ENCODE measurements at places on chromosomes 11 and 22.

DNA sequence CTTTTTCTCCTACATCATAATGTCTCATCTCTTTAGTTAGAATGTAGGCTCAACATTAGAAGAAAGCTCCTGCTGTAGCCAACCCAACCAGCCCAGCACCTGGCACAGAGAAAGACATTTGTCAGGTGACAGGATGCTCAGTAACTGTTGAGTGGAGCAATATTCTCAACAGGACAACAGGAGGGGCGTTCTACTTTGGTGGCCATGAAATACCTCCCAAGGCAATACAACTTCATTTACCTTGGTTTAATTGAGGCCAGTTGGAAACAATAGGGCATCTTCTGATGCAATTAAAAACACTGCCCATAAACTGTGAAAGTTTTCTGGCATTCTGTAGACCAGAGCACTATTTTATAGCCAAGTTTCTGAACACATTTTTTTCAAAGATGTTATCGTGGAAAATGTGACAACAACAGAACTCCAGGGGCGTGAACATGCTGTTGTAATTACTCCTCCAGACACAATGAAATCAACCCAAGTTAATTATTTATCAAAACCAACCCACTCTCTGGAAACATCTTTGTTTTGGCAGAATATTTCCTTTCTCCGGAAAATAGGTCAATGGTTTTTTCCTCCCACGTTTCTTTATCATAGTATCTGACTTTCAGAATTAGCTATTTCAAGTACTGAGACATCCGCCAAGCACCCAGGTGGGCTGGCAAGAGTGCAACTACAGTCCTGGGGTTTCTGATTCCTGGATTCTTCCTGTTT, 538.1 kb downstream of the SOX6 start:
- DNase-seq = no peak

GRCh38 chr11:31943056-31943780, 132.1 kb upstream of the PAX6 start:
- no peak for DNase-seq

- no peak for DNase-seq
Observed at GRCh38 chr11:7696424-7696823, 9.9 kb downstream of the OVCH2 start.

GRCh38 chr11:69073469-69073868, 24.7 kb downstream of the TPCN2 start:
- no peak for DNase-seq

DNA sequence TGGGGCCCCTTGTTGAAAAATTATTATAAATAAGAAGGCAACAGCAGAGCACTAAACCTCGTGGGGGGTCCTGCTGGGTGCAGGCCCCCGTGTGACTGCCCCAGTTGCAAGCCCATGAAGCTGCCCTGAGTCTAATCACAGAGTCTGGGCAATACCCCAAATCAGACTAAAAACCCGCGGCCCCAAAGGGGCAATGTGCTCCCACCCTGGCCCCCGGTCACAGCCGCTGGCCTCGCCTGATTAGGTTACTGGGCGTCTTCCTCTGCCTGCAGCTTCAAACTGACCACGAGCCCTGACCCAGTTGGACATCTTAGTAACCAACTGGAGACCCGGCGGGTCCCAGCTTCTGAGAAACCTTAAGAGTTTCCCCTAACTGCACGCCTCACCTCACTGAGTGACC, 1.6 kb downstream of the CXCR5 start:
- no peak for DNase-seq

DNA sequence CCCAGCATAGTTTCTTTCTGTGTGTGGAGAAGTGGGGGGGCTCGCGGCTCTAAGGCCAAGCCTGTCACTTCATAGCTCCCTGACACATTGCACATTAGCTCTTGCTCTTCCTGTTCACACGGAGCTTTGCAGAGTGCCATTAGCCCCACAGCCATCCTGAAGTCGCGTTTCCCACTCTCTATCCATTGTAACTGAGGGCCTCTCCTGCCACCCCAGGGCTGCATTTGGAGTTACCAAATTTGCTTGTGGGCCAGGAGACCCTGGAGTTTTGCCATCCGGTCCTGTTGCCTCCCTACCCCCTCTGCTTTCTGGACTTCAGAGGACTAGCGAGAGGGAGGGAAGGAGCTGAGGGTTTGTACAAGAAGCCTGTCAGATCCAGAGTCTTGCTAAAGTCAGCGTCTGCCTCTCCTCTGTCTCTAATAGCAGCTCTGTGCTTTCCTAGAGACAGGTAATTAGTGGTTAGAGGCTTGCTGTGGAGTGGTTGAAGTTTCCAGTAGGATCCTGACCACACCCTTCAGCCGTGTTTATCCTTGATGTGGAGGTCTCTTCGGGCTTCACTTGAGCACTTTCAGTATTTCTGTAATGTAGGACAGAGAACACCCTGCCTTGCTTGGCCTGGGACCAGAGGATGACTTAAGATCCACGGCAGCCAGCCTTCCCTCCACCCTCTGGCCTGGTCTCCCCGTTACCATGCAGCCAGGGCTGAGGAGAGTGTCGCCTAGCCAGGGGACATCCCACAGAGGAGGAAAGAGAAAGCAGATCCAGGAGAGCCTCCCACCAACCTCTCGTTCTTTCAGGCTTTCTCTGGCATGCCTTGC, 14.1 kb downstream of the DCPS start:
- no peak for DNase-seq

GRCh38 chr22:45859231-45860161, 117.5 kb downstream of the WNT7B start:
- no peak for DNase-seq

GRCh38 chr22:35900483-35901168, 128.0 kb downstream of the RBFOX2 start:
- DNase-seq = no peak

GRCh38 chr11:73318501-73319011, 10.5 kb downstream of the ARHGEF17 start:
- DNase-seq = no peak

GRCh38 chr22:33975841-33976240, 55.6 kb upstream of the LARGE1 start:
- DNase-seq = no peak

GRCh38 chr22:24521791-24522245, 26.7 kb downstream of the UPB1 start:
- no peak for DNase-seq

DNA sequence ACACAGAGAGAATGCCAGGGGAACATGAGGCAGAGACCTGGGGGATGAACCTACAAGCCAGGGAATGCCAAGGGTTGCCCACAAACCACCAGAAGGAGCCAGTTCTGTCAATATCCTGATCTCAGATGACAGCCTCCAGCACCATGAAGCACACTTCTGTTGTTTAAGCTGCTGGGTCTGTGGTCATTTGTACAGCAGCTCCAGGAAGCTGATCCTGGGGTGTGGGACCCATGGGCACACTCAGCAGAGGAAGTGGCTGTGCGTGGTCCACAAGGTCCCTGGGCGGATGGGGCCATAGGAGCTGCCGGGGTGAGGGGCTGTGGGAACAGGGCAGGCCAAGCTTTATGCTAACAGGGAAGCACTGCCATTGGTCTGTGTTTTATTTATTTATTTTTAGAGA, 12.1 kb downstream of the PPM1F start:
- no peak for DNase-seq

- DNase-seq = no peak
Observed at GRCh38 chr11:74019860-74020259, 11.0 kb upstream of the UCP3 start.

DNA sequence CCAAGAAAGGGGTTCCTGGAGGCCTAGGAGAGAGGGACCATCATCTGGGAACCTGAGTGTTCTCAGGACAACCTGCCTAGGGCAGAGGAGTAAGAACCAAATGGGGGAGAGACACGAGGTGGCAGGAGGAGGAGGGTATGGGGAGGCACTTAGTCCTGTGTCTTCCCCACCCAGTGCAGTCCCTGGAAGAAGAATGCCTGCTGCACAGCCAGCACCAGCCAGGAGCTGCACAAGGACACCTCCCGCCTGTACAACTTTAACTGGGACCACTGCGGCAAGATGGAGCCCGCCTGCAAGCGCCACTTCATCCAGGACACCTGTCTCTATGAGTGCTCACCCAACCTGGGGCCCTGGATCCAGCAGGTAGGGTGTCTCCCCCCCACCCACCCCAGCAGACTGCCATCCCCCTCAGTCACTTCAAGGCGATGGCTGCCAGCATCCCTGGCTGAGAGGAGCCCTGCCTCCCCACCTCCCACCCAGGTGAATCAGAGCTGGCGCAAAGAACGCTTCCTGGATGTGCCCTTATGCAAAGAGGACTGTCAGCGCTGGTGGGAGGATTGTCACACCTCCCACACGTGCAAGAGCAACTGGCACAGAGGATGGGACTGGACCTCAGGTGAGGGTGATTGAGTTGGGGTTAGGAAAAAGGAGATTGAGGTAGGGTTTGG, 3.7 kb upstream of the INPPL1 start:
- DNase-seq = no peak

- no peak for DNase-seq
Observed at GRCh38 chr11:33544593-33545373, 155.8 kb downstream of the C11orf91 start.

- DNase-seq = no peak
Observed at GRCh38 chr11:111977146-111978027, 40.2 kb downstream of the DIXDC1 start.

DNA sequence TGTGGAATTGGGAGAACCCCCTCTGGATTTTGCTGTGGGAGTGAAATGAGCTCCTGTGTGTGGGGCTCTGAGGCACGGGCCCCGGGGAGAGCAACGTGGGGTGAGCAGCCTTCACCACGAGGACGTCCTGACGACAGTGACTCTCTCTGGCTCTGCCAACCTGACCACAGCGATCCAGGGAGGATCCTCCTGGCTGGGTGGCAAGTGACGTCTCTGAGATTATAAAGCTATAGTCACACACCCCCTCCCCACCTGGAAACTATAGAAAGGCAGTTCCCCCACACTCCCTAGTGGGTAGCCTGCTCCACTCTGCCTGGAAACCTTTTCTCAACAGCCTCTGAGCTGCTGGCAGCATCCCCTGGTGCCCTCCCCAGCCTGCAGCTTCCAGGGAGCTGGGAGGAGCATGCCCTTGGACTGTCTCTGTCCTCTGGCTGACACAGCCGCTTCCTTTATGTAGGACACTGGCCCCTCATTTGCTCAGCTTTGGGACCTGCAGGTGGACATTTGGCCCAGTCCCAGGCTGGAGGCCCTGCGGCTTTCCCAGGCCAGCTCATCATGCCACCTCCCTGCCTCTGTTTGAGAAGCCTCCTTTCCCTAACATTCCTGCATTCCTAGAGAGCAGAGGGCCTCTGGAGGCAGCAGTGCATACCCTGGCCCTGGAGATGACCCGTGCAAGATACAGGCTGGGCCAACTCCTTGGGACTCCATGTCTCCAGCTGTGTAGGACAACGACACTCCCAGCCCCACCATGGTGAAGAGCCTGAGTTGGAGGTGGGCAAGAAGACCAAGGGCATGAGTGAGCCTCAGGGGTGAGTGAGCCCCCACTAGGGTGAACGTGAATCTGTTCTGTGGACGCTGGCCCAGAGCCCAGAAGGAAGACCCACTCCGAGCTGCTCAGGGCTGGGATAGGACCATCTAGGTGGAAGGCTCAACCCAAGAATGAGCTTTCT, 314.0 kb downstream of the NTM start:
- DNase-seq = no peak

- no peak for DNase-seq
Observed at GRCh38 chr11:130413405-130414106, 14.9 kb downstream of the ADAMTS8 start.

- DNase-seq = no peak
Observed at GRCh38 chr22:49234459-49234858, 593.2 kb downstream of the BRD1 start.

GRCh38 chr11:6919698-6920097, 1.1 kb upstream of the OR2D3 start:
- no peak for DNase-seq

GRCh38 chr11:48094643-48095339, 114.4 kb downstream of the PTPRJ start:
- DNase-seq = no peak

DNA sequence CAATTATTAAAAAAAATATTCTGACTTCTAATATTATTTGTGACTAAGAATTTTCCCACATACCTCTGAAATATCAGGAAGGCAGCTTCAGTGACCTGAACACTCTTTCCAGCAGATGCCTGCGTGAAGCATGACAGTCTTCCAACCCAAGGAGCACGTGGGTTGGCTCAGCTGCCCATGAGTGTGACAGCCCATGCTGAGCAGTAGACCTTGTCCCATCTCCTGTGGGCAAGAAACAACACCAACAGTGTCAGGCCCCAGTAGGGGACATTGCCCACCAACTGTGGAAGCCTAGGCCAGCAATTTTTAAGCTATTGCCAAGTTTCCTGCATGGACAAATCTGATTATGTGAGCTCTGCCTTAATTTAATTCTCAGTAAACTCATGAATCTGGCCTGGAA, 66.4 kb upstream of the OLFML1 start:
- DNase-seq = no peak

DNA sequence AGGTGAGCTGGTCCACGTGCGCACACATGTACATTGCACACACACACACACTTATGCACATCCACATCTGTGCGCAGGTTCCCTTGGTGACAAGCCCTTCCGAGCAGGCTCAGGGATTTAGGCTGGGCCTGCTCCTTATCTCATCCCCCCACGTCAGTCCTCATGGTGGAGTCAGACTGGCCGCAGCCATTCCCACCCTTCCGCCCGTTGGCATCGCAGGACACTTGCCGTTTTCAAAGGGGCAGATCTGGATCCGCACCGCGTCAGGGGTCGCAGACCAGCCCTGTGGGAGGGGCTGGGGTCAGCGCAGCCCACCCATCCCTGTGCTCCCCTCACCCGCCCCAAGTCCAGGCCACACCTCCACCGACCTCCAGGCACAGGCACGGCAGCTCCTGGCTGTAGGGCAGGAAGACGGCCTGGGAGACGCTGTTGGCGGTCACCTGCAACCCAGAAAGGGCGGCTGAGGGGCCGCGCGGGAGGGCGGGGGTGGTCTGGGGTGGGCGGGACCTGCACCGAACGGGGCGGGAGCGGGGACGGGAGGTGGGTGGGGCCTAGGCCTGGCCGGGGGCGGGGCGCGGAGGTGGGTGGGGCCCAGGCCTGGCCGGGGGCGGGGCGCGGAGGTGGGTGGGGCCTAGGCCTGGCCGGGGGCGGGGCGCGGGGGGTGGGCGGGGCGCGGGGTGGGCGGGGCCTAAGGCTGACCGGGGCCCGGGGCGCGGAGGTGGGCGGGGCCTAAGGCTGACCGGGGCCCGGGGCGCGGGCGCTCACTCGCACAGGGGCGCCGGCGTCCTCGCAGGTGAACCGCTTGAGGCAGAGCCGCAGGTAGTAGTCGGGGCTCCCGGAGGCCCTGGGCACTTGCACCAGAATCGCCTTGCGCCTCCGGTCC, 13.3 kb downstream of the IL17REL start:
- no peak for DNase-seq

DNA sequence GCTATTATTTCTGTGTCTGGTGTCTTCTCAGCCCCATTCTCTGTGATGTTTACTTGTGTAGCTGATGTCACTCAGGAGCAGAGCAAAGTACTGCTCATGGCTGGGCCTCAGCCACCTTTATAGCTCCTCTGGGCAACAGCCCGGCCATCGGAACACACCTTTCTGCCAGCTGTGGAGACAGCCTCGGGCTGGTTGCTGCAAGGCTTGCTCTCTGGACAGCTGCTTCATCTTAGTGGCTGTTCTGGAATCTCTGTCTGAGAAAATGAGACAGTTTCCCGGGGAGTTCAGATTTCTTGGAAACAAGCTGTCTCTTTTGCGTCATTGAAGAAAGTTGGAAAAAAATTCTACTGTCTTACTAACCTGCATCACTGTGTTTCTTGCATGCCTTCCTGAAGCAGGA, 20.0 kb downstream of the THY1 start:
- DNase-seq = no peak
